Transverse colon (tissue), 4 donors: ENCODE measurements at places on chromosomes 6 and 20. TPM values are rescaled to one million over a fixed set of nuclear protein-coding genes. Genes with fewer than 3 reads are reported as not detected.

The CNR1 gene
- total RNA-seq = 16.1 TPM

The GPX5 gene
- not detected for total RNA-seq

The MEP1A gene
- 31.2 TPM for total RNA-seq

The FBXL4 gene
- total RNA-seq = 10.3 TPM

The POU3F2 gene
- not detected for total RNA-seq
